NCI-H2081 (cell line): ENCODE measurements at places on chromosomes 2 and 18.

GRCh38 chr2:65232636-65233035 is 5.0 kb downstream of the ACTR2 start:
- no peak for DNase-seq

DNA sequence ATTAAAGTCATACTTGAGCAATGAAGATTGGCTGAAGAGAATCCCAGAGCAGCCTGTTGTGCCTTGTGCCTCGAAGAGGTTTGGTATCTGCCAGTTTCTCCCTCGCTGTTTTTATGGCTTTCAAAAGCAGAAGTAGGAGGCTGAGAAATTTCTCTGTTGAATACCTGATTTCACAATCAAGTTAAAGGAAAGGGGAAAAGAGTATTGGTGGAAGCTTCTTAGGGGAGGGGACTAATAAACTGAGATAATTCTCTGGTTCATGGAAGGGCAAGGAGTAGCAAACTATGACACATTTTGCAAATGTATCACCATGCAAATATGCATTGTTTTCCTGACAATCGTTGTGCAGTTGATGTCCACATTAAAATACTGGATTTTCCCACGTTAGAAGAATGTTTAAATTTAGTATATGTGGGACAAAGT is at the start of gene IL1B:
IL1B (minus strand) TSS at position 85 of the 423 bp plus-strand sequence. CDS start 550 bp downstream, outside the sequence.
- no peak for DNase-seq

GRCh38 chr2:12222554-12222953 is 476.1 kb downstream of the LPIN1 start:
- no peak for DNase-seq

DNA sequence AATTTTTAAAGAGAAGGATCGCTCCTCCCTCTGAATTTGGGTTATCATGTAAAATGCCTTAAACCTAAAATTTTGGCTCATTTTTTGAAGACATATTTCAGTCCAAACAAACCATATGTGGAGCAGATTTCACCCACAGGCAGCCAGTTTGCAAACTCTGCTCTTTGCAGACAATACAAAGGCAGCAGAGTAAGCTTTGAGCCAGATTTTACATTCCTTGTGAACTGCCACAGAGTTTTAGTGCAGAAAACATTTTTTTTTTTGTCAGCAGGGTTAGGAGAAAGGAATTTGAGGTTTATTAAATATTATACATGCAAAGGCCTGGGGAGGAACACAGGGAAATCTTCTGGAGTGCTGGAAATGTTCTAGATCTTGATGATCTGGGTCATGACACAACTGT is 171.9 kb upstream of the FN1 start:
- DNase-seq = no peak

DNA sequence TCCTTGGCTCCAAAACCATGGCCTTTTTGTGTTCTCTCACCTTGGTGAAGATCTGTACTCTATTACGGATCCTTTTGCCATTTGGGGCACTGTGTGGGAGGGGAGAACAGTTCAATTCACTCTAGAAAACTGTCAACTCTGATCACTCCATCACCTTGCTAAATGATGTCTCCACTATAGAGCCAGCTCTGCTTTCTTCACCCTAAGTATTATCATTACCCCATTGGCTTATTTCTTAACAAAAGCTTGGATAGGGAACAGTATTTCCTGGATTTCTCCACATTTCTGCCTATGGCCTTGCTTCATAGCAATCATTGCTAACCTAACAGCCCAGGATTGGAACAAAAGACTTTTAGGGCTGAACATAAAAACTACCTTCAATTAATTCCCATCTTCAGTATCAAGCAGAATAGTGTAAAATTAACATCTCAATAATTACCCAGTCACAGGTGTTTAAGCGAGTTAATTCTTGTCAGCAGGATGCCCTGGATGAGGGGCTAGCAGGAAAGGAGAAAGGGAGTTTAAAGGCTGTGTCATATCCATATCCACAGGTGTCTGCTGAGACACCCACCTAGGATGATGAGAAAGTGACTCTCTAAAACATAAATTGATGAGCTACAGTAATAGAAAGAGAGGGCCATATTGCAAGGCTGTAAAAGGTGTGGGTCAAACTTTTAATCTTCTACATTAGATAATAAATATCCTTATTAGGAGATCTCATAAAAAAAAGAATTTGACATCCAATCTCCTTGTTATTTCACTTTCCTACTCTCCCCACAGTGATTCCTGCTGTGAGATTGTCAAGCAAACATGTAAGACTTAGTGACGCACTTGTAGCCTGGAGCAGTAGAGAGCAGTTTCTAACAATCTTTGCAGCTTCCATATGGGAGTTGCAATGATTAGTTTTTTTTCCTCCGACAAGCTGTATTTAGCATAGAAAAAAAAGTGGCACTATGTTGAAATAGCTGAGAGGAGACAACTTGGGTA is 589.5 kb upstream of the NXPH2 start:
- DNase-seq = no peak
